Thoracic aorta (tissue), 2 donors: ENCODE measurements at places on chromosomes 7 and 10.

DNA sequence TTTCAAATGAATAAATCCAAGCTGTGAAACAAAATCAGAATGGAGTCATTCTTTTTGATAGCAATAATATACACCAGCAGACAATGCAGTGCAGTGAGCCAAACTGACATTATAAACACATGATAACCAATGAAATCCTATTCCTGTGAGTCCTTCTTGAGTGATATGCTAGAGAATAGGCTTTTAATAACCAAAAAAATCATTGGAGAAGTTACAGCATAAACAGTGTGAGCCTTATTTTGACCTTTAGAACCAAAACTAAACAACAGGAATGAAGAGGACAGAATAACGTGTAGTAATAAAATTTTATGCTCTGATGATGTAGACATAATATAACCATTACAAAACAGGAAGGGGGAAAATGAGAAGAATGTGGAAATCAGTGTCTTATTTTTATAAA lies 8.7 kb downstream of the HUS1 start:
- H3K36me3 ChIP-seq = peaks cover 50% of the 10 kb centered on the region
- DNase-seq = no peak
- no peak overlapping the region for H3K4me3 ChIP-seq

- no peaks in the 10 kb centered on the region for H3K27me3 ChIP-seq
- DNase-seq = no peak
- peak overlapping the region; percentile 21 for H3K27ac ChIP-seq
- H3K4me1 ChIP-seq = peaks cover 65% of the 10 kb centered on the region
- no peak overlapping the region for H3K4me3 ChIP-seq
Observed at GRCh38 chr10:103852189-103852711, 3.1 kb downstream of the SH3PXD2A start.

DNA sequence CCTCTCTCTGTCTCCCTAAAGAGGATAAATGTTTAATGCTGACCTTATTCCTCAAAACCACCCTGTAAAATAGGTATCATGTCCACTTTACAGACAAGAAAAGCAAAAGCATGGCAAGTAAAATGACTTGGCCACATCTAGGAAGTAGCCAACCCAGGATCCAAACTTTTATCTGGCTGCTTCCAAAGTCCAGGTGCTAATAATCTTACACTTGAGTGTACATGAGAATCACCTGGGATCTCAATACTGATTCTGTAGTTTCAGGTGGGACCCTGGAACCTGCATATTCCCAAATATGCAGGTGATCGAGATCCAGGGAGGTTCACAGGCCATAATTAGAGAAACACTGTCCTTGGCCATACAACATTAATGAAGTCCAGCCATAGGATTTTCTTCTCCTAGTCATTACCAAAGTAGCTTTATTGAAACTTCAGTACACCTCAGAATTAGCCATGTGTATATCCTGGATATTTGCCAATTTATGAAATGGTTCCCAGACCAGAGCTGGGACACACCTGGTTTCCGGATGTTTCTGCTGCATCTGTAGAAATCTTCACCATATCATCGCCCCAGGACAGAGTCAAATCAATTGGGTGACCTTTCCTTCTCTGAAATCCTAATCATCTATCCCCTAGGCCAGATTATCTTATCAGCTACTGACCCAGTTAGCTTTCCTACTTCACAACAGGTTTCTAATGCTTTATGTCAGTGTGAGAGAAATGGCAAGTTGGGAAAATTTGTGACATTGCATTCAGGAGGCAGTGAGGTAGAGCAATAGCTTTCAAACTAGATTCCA lies 119.1 kb upstream of the KMT2E start:
- H3K36me3 ChIP-seq = no peaks in the 10 kb centered on the region
- DNase-seq = no peak
- no peak overlapping the region for H3K4me3 ChIP-seq
- H3K4me1 ChIP-seq = no peaks in the 10 kb centered on the region

GRCh38 chr7:80275192-80275605 lies 140.6 kb downstream of the GNAI1 start:
- H3K4me1 ChIP-seq = peaks cover 5% of the 10 kb centered on the region
- H3K4me3 ChIP-seq = no peak overlapping the region
- H3K36me3 ChIP-seq = no peaks in the 10 kb centered on the region

DNA sequence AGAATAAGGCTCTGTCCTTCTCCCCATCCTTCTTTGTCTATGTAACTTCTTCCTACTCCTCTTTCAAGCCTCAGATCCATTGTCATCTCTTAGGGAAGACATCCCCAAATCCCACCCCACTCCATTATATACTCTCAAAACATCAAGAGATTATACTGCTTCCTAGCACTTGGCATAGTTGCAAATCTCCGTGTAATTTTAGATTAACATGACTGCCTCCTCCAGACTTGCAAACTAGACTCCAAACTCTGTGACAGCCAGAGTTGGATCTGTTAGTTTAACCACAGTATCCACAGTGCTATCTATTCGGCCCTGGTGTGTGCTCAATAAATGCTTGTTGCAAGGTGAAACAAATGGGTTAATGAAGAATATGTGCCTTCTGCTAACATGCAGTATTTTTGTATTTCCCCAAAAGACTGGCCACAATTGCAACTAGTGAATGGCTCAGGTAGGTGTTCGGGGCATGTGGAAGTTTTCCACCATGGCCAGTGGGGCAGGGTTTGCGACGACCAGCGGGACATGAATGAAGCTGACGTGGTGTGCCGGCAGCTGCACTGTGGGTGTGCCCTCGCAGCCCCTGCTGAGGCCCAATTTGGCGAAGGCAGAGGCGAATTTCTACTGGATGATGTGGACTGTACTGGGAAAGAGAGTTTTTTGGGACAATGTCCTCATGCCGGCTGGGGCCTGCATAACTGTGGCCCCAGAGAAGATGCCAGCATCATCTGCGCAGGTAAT lies 34.5 kb upstream of the C10orf120 start:
- H3K27me3 ChIP-seq = no peaks in the 10 kb centered on the region
- H3K36me3 ChIP-seq = no peaks in the 10 kb centered on the region
- no peak overlapping the region for H3K4me3 ChIP-seq
- H3K27ac ChIP-seq = no peak overlapping the region

- H3K27ac ChIP-seq = no peak overlapping the region
- no peak overlapping the region for H3K4me3 ChIP-seq
- H3K27me3 ChIP-seq = no peaks in the 10 kb centered on the region
- peaks cover 16% of the 10 kb centered on the region for H3K36me3 ChIP-seq
Observed at GRCh38 chr7:157208571-157209413, 70.1 kb downstream of the UBE3C start.

DNA sequence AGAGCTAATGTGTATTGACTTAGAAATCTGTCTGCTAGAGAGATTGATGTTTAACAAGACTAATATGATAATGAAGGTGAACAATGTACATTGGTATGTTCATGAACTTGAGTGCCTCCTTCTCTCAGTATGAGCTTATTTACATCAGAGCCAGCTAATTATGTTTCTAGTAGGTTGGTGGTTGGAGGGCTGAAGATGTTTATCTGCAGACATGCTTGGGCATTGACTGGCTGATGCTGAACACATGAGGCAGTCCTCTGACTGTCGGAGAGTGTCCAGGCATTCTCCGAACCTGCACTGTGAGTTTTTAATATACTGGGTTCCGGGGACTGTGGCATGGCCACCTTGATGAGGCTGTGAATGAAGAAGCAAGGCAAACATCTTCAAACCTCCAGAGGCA lies 47.5 kb downstream of the BMPER start:
- no peaks in the 10 kb centered on the region for H3K4me1 ChIP-seq
- no peak overlapping the region for H3K4me3 ChIP-seq
- H3K36me3 ChIP-seq = no peaks in the 10 kb centered on the region
- DNase-seq = no peak
- H3K27ac ChIP-seq = no peak overlapping the region

DNA sequence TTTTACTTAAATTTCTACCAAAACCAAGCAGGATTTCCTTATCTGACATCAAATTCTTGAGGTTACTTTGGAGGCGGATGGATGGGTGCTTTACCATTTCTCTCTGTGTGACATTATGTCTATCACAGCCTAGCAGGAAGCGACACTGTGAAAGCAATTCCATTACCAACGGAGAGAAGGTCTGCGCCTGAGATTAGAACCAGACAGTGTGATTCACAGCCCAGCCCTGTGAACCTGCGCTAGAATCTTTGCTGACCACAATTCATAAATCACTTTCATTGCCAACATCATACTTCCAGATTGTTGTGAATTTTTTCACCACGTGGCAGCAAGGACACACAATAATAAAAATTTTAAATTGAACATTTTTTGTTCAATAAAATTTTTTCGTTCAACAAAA lies 126.5 kb downstream of the CUBN start:
- no peak overlapping the region for H3K4me3 ChIP-seq
- peaks cover 59% of the 10 kb centered on the region for H3K4me1 ChIP-seq
- H3K27me3 ChIP-seq = no peaks in the 10 kb centered on the region
- DNase-seq = no peak

- peak overlapping the region; percentile 14 for H3K27ac ChIP-seq
- H3K36me3 ChIP-seq = peaks cover 3% of the 10 kb centered on the region
- peaks cover 53% of the 10 kb centered on the region for H3K4me1 ChIP-seq
- DNase-seq = no peak
Observed at GRCh38 chr10:118308664-118309063, 33.5 kb downstream of the FAM204A start.

DNA sequence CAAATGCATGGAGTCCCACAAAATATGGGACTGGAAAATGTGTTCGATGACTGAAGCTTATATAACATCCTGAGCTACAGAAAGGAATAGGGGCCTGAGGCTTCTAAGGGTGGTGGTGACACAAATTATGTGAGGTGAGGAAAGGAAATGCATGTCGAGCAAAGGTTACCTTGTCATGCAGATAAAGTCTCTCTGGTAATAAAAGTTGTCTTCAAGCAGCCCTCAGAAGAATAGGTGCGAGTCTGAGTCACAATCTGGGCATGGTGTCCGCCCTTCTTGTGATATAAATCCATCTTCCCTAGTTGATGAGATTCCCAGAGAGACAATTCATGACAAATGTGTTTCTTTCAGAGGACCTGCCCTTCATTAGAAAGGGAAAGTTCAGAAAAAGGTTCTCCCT lies 985.2 kb upstream of the C7orf33 start:
- no peak overlapping the region for H3K27ac ChIP-seq
- no peaks in the 10 kb centered on the region for H3K27me3 ChIP-seq
- H3K4me1 ChIP-seq = no peaks in the 10 kb centered on the region

DNA sequence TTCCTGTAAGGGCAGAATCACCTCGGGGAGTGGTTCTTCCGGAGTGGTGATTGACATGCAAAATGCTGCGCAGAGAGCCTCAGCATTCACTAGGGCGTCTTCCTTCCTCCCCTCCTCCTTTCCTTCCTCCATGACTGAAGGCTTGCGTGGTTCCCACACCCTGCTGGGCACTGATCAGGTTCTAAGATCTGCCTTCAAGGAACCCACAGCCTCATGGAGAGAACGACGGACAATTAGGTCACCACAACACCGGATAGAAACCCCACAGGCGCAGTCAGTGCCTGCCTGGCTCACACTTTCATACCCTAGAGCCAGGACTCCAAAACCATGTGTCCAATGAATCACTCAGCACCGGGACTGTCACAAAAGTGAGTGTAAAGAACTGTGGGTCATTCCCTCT lies 131.3 kb downstream of the DPP6 start:
- no peaks in the 10 kb centered on the region for H3K4me1 ChIP-seq
- H3K36me3 ChIP-seq = no peaks in the 10 kb centered on the region
- H3K4me3 ChIP-seq = no peak overlapping the region
- H3K27me3 ChIP-seq = no peaks in the 10 kb centered on the region

DNA sequence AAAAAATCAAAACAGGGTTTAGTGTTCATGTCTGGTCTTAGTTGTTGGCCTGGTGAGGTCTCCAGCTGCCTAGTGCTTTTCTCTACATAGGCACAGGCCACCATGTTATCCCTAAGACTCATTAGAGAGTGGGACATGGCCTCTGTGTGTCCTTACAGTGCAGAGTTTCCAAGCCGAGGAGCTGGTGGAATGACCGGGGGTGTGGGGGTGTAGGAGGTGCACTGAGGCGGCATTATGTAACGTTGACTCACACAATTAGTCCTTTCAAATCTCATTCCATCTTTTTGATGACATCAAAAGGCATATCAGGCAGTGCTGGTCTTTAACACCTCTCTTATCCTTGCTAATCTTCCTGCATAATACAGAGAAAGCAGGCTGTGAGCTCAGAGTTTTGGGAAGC lies 71.3 kb downstream of the MTPN start:
- no peaks in the 10 kb centered on the region for H3K27me3 ChIP-seq
- H3K4me1 ChIP-seq = no peaks in the 10 kb centered on the region
- H3K36me3 ChIP-seq = no peaks in the 10 kb centered on the region
- H3K4me3 ChIP-seq = no peak overlapping the region
- no peak for DNase-seq

- no peaks in the 10 kb centered on the region for H3K36me3 ChIP-seq
- no peaks in the 10 kb centered on the region for H3K27me3 ChIP-seq
- H3K27ac ChIP-seq = peak overlapping the region; percentile 87
- peak overlapping the region; percentile 6 for H3K4me3 ChIP-seq
Observed at GRCh38 chr7:139680676-139681462, 96.9 kb downstream of the HIPK2 start.

GRCh38 chr7:149027611-149028345 lies 527 bp downstream of the PDIA4 start:
- H3K4me3 ChIP-seq = peak overlapping the region; percentile 90
- peak overlapping the region; percentile 86 for H3K27ac ChIP-seq
- peak; percentile 8 for DNase-seq

DNA sequence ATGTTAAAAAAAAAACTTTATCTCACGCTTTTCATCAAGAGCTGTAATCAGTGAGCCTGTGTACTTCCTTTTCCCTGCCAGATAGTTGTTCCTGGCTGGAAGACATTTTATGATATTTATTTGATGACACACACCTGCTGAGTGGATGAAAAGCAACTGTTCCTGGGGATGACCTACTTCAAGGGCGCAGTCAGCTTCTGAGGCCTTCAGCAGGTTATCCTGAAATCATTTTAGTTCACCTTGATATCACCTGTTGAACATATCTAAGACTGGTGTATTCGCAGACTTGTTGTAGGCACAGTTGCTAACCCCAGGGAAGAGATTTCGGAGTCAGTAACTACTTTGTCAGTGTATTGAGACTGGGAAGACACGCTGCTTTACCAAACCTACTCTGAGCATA lies 234.5 kb upstream of the TCF7L2 start:
- no peak for DNase-seq
- H3K4me3 ChIP-seq = no peak overlapping the region
- H3K36me3 ChIP-seq = no peaks in the 10 kb centered on the region
- H3K27me3 ChIP-seq = no peaks in the 10 kb centered on the region
- H3K27ac ChIP-seq = no peak overlapping the region
- H3K4me1 ChIP-seq = no peaks in the 10 kb centered on the region

DNA sequence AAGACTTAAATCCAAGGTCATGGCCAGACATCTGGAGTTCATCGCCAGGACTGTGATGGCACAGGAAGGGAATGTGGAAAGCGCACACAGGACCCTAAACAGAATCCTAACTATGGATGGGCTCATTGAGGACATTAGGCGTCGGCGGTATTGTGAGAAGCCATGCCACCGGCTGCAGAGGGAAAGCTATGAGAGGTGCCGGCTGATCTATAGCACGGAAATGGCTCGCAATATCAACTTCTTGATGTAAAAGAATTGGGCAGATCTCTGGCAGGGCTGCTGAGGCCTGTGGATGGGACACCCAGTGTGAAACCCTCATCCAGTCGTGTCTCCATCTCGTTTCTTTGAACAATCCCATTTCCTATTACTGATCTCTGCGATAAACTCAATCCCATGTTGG lies 6.3 kb upstream of the CTBP2 start:
- no peak for DNase-seq
- H3K4me3 ChIP-seq = no peak overlapping the region
- H3K27me3 ChIP-seq = no peaks in the 10 kb centered on the region
- H3K36me3 ChIP-seq = no peaks in the 10 kb centered on the region
- H3K4me1 ChIP-seq = peaks cover 4% of the 10 kb centered on the region
